GM13976 (cell line): ENCODE measurements at places on chromosomes 5 and 9.

GRCh38 chr9:86943201-86944113 is 3.8 kb downstream of the GAS1 start:
- DNase-seq: no peak

- DNase-seq: no peak
These were observed at the start of gene IFNA14 for GRCh38 chr9:21239911-21240310. TSS of gene IFNA14 (minus strand) at chr9:21240005. CDS start at chr9:21239935, 70 bp downstream.

DNA sequence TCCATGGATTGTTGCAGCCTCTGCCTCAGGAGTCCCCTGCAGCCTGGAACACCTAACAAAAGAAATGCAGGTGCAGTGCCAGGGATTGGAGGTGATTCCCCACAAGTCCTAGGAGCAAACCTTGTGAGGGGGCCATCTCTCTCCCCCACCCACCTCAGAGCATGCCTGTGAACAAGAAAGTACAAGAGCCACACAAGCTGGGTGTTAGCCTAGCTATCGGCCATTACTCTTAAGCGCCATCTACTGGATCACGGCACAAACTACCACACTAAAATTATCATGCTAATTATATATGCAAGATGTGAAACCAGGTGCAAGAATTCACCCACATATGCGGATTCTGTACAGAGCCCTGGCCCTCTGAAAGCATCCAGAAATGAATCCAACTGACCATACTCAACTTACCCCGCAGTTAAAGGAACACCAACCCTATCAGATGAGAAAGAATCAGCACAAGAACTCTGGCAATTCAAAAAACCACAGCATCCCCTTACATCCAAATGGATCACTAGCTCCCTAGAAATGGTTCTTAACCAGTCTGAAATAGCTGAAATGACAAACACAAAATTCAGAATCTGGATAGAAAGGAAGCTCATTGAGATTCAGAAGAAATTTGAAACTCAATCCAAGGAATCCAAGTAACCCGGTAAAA is 16.5 kb upstream of the PRSS3 start:
- peak; percentile 76 for DNase-seq

- no peak for DNase-seq
These were observed 384.7 kb downstream of the ANXA1 start for GRCh38 chr9:73536403-73536802.

GRCh38 chr5:134070725-134071613 is 43.5 kb upstream of the TCF7 start:
- DNase-seq: peak; percentile 70

GRCh38 chr5:120141076-120141475 is 323.0 kb upstream of the PRR16 start:
- no peak for DNase-seq

DNA sequence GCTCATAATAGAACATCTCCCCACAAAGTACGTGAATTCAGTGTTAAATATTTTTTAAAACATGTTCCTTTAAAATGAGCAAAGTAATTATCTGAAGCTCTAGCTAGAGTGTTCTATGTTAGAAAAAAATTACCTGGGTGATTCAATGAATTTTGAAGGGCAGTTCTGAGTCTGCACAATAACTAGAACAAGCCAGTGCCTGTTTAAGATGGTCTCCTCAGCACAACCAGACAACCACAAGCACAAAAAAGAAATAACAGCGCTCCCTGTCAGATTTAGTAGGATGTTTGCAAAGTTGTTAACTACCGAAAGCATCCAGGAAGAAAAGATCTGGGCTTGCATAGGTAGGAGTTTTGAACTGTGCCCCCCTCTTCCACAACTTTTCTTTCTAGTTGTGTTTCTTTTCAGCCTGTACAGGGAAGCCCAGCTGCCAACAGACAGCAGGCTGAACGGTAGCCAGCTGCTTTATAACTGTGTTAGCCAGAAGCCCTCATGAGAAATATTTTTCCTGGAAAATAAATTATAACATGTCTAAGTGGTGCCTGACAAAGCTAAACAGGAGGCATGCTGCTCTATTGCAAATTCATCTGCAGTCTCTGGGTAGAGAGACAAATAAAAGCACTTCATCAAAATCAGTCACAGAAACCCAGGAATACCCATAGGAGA is 1026.9 kb downstream of the MAT2B start:
- DNase-seq: no peak

DNA sequence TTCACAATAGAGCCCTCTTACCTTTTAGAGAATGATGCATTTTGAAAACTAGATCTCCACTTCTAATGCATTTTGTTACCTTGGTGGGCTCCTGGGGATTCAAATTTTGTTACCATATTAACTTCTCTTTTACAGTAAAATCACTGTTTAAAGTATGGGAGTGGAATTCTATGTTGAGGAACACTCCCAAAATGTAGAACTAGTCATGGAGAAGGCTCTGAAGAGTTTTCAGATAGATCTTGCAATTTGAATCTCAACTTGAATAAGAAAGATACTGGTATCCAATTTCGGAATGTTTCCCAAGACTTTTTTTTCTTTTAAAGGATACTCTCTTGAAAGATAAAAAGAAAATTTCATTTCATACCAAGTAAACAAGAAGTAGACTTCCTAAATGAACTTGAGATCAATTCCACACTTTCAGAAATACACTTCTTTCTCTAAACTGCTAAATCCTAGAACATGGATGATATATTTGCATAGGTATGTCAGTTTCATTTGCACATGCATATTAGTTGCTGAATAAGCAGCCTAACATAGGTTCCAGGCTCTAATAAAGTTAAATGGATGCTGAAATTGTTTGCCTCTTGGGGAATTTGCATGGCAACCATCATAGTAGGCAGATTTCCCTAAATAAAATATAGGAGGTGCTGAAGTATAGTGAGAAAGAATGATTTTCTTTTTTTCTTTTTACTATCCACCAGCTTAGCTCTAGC is 205.4 kb downstream of the ADAMTS6 start:
- DNase-seq: no peak

DNA sequence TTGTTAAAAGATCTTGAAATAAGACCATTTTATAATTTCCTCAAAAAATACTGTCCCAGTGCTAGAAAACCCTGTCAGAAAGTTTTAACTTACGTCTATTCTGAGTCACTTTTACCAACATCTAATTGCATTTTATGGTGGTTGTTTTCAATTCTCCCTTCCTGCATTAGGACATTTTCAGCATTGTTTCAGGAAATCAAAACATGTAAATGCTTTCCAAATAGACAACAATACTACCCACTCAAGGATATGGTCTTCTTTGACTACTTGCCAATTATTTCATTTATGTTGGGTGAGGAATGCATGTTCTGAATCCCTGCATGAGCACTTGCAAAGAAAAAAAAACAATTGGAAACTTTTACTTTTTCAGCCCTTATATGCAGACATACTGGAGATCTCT is 284.6 kb upstream of the PDE4D start:
- DNase-seq: no peak
